ENCODE measurements at places on chromosomes 13 and 19. TPM values are rescaled to one million over a fixed set of nuclear protein-coding genes. Genes with fewer than 3 reads are reported as not detected.

DNA sequence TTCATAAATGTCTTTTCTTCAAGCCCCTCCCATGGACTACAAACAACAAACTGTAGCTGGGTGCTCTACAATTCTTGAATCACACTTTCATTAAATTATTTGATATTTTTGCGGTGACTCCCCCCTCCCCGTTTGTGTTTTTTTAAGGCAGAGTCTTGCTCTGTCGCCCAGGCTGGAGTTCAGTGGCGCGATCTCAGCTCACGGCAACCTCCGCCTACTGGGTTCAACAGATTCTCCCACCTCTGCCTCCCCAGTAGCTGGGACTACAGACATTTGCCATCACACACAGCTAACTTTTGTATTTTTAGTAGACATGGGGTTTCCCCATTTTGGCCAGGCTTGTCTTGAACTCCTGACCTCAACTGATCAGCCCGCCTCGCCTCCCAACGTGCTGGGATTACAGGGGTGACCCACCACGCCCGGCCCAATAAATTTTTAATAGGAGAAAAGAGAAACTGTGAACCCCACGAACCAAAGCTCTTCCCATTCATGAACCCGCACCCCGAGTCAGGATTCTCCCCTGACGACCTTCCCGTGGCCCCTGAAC lies 703 bp downstream of the ZNF506 start:
- no peak for DNase-seq

- no peak for DNase-seq
Observed at GRCh38 chr13:73913079-73913740, 221.0 kb downstream of the KLF12 start.

DNA sequence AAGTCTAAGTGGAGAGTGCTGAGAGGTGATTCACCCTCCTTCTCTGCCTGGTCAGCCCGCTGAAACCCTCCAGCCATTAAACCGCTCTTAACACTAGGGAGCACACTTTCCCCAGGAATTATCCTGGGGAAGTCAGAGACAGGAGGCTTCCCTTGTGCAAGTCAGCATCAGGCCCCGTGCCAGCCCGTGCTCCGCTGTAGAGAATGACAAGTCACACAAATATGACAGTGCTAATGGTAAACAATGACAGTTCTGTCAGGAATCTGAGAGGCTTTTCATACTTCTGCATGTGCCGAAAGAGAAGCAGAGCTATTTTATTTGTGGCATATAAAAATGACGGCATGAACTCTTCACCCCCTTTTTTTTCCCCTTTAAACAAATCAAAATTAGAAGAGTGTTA lies 816.9 kb upstream of the SLC10A2 start:
- peak; percentile 78 for DNase-seq

- DNase-seq = no peak
Observed at GRCh38 chr13:94305033-94305432, 174.4 kb downstream of the DCT start.

GRCh38 chr13:23069566-23069965 lies 111.2 kb upstream of the SGCG start:
- DNase-seq = no peak

DNA sequence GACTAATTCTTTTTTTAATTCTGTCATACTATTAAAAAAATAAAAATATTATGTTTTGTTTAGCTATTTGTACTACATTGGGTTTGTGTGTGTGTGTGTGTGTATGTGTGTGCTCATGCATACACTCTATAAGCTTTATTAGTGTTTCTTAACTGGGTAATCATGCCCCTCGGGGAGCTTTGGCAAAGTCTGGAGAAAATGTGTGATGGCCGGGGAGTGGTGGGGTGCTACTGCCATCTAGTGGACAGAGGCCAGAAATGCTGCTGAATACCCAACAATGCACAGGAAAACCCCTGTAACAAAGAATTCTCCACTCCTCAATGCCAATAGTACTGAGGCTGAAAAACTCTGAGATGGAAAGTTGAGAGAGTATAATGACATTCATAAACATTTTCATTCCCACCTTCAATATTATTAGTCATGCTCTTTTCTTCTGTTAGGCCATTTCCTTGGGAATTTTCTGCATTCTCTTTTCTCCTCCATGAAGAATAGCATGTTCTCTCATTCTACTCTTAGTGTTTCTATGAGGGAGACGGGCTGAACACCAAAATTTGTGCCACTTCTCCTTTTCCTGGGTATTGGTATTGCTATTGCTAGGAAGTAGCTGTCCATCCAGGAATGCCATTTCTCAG lies 157.3 kb downstream of the DNAJC3 start:
- peak; percentile 27 for DNase-seq

The ZNF544 gene
- total RNA-seq = 63.8 TPM

The CPAMD8 gene
- total RNA-seq = 7.8 TPM
